Lung microvascular endothelial cell (primary cell): ENCODE measurements at places on chromosomes 1 and 21.

- DNase-seq, result peak; percentile 91
Measured at GRCh38 chr1:23369335-23370013, at the start of gene ZNF436. Gene ZNF436, minus strand, starts transcription at chr1:23369836. Its CDS starts 1,831 bp downstream, at chr1:23368005.

DNA sequence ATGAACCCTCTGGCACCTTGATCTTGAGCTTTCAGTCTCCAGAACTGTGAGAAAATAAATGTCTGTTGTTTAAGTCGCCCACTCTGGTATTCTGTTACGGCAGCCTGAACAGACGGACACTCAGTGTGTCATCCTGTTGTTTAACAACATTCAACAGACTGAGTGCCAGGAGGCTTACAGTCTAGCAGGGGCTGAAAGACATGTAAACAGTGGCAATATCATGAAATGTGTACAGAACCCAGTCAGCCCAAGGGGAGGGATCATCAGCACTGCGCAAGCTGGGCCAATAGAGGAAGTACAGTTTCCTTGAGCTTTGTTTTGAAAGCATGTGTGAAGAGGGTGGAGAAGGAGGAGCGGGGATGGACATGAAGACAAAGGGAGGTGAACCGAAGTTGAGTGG lies 13.6 kb downstream of the DIP2A start:
- no peak for DNase-seq

DNA sequence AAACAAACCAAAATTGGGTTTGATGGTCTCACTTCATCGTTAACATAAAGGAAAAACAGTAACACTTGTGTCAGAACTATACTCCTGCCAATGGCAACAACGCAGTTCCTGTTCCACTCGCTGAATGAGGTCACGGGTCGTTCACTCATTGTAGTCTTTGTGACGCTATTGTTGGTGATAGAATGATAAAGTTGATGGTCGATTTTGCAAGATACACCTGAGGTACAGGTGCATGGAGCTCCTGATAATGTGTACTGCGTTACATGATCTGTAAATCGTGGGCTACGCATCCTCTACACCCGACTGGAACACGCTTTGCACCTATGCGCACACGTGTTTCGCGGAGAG lies 391 bp upstream of the CENPS start:
- DNase-seq, result peak; percentile 73

DNA sequence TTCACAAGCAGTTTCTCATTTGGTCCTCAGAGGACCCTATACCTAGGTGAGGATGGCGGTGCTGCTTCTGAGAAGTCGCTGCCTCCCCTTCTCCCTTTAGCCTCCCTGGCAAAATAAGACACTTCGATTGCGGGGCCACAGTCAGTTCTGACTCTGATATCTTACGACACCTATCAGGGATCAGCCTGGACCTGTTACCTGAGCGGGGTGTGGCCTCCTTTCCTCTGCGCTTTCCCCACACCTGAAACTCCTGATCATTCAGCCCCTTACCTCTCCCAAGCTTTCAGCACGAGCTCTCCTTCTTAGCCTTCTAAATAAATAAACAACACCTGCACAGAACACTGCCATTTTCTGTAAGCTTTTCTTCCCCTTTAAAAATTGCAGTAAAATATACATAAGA lies 24.6 kb upstream of the GPR137B start:
- no peak for DNase-seq

DNA sequence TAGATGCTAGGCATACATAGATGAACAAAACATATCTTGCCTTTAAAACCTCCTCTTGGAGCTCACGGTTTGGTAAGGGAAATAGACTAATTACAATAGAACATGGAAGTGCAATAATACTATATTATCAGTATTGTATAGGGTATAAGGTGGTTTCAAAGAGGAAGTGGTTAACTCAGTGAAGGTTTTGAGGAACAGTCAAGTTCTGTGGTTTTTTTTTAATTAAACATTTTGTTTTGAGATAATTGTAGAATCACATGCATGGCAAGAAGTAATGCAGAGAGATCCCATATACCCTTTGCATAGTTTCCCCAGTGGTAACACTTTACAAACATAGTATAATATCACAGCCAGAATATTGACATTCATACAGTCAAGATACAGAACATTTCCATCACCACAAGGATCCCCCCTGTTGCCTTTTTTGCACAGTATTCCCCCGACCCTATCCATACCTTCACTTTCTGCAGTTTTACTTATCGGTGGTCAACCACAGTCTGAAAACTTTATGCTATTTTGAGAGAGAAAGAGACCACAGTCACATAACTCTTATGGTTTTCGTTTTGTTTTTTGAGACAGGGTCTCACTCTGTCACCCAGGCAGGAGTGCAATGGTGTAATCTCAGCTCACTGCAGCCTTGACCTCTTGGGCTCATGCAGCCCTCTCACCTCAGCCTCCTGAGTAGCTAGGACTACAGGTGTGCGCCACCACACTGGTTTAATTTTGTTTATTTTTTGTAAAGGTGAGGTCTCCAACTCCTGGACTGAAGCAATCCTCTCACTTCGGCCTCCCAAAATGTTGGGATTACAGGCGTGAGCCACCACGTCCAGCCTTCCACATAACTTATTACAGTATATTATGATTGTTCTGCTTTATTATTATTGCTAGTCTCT lies 60.5 kb upstream of the KIAA1614 start:
- no peak for DNase-seq

DNA sequence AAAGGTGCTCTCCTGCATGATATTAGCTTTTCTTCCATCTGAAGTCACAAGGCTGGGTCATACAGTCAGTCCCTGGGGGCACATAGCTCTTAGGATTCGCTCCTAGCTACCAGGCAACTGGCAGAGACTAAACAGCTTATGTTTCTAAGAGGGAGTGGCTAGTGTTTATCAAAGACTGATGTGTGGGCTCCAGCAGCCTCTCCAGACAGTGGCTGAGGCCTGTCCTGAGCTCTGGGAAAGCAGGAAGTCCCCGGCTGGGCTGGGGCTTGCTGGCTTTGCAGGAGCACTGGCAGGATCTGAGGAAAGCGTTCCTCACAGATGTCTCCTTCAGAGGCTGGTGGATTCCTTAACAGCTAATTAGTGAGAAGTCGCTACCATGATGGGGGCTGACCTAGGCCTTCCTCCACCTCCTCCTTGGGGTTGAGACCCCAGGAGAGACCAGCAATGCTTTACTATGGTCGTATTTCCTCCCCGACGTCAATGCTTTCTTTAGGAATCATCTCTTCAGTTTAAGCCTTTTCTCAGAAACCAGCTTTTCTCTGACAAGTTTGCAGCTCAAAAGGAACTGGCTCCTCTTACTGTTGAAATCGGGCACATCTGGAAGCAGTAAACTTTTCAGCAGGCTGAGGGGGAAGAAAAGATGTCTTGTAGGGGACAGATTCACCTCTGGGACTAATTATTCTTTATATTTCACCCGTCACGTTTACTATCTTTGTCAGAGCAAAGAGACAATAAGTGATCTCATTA lies 33.5 kb upstream of the HHAT start:
- no peak for DNase-seq

GRCh38 chr1:25760122-25760719 lies 39.8 kb upstream of the SELENON start:
- no peak for DNase-seq

GRCh38 chr1:151944857-151945575 lies 35.7 kb upstream of the THEM4 start:
- DNase-seq, result no peak
